ENCODE measurements at places on chromosomes 2 and 18. TPM values are rescaled to one million over a fixed set of nuclear protein-coding genes. Genes with fewer than 3 reads are reported as not detected.

The LRP1B gene
- not detected for polyA plus RNA-seq

The FTCDNL1 gene
- polyA plus RNA-seq, result not detected

The KRTCAP3 gene
- 1.1 TPM for polyA plus RNA-seq

The SERPINB3 gene
- polyA plus RNA-seq, result not detected

The AGXT gene
- not detected for polyA plus RNA-seq

The ALPG gene
- not detected for polyA plus RNA-seq

The CYP27C1 gene
- polyA plus RNA-seq, result not detected

The EMX1 gene
- polyA plus RNA-seq, result not detected
